ENCODE measurements at places on chromosomes 3 and 15.

- DNase-seq, result no peak
Observed at GRCh38 chr15:32718821-32719716, 1.3 kb downstream of the GREM1 start.

GRCh38 chr3:194541483-194541882 is 54.7 kb upstream of the ATP13A3 start:
- no peak for DNase-seq

GRCh38 chr3:132395126-132395525 is 22.2 kb upstream of the DNAJC13 start:
- no peak for DNase-seq

DNA sequence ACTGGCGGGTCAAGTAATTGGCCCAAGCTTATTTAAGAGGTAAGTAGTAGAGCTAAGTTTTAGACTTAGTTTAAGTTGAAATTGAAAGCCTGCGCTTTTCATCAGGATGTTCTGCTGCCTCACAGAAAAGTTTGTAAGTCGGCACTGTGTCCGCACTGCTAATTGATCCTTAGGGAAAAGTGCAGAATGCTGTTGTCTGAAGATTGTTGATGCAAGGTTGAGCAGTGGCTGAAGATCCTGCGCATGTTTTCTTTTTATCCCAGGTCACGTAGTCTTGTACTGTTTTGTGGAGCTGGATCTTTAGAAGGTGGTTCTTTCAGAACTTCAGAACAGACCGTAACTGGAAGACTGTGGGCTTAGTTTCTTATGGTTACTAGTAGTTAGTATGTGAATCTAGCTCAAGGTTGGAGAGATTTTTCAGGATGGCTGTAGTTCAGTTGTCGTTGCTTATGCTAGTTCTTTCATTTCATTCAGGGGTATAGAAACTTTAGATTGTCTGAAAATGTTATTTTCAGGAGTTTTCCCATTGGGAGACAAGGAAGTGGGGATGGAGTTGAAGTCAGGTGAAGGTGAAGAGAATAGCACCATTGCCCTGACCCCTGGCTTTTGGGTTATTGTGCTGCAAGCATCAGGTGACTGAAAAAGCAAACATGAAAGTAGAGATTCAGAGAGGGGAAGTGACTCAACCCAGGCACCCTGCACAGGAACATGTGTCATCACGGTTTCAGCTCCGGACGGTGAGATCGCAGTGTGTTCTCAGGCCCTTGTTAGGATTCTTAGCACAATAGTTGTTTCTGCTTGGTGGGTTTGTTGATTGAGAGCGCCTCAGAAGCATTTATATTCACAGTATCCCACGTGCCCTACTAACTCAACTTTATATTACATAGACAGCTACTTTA is 32.8 kb downstream of the AKAP13 start:
- peak; percentile 7 for DNase-seq

- DNase-seq, result no peak
Observed at GRCh38 chr3:59995563-59995962, 945.7 kb upstream of the CFAP20DC start.

DNA sequence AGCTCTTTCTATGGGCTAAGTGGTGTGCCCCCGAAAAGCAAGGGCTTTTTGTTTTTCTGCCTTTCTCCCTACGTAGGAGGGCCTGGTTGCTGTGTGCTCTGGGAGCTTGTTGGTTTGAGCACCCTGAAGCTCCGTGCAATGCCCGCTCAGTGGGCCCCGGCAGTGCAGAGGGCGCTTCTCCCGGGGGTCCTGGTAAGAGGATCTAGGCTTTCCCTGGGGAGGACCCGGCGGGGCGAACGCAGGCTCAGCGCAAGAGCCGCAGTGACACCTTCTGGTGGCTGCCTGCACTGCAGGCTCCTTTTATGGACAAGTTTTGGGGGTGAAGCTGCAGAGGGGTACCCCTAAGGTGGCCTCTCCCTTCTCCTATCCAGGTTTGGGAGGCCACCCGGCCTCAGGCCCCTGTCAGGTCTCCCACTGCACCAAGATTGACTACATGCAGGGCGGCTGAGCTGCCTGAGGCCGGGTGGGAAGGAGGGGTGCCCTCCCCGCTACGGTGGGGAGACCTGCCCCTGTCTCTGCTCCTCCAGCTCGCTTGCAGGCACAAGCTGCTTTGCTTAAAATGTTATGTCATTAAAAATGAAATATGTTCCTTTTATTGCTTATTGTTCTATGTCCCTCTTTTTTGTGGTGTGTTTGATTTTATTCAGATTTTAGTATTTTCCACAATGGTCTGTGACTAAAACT is 387.9 kb downstream of the GABRG3 start:
- no peak for DNase-seq

DNA sequence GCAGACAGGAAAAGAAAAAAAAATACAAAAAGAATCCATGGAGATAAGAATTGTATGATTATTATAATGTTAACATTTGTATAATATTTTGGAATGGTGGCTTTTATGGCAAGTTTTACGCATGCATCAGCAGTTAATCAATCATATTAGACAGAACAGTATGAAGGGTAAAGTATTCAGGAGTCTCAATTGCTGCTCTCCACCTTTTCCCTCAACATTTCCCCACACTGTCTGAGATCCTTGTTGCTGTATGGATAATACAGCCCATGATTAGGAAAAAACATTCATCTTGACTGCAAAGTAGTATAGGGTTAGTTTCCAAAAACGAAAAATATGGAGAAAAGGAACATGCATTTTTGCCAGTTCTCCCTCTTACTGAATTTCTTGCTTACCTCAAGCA is 755.3 kb upstream of the ARPP21 start:
- no peak for DNase-seq

DNA sequence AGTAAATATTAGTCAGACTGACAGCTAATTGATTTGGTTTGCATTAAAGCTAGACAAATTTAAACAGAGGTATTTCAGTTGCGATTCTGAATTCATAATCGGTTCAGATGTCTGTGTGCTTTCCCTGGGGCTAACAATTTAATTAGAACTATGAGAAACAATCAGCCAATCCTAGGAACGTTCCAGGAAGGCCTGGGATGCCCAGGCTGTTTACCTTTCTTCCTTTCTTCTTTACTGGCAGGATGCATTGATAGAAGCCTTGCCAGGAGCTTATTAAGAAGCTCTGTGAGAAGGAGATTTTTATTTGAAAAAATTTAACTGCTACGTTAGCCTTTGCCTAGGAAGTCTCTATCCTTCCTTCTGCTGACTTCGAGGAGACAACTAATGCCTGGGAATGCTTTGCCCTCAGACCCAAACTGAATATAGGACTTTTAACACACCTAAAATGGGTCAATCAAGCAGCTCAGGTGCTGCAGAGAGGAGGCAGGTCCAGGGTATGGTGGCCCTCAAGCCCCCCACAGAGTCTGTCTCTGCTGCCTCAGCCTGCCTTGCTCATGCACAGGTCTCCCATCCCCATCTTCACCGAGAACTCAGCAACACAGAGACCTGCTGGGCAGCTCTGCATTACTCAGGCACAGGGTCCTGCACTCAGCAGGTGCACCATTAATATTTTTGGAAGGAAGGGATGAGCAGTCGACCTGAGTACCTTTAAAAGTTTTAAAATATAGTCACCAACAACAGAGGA is 48.5 kb downstream of the PCSK6 start:
- DNase-seq, result no peak

DNA sequence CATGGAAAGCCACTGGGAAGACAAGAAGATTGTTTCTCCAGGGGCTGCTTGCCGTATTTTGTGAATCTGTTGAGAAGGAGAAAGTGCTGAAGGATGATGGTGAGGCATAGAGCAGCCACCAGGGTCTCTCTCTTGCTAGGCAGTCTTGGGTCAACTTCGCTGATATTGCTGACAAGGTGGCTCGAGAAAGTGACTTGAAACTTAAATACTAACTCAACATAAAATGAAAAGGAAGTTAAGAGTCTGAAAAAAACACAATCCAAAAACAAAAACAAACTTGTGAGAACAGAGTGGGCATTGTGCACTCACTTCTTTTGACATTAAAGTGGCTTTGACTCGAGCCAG is 90.1 kb downstream of the CHST2 start:
- no peak for DNase-seq

DNA sequence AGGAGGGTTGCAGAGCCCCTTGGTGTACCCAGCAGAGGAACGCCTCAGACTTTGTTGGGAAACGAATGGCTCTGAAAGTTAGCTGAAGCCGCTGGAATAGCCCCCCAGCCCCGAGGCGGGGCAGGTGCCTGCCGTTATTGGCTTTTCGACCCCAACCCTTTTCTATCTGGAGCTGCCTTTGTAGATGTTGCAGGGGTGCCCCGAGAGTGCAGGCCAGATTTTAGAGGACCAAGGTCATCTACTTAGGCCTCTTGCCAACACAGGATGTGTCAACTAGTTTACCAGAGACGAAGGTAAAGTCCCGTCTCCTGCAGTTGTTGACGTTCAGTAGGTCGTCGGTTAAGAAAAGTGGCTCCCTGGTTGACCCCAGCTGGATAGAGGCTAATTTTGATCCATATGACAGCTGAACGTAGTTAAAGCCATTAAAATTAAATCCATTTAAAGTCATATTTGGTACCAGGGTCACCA is 579 bp upstream of the UBE3A start:
- peak; percentile 35 for DNase-seq

DNA sequence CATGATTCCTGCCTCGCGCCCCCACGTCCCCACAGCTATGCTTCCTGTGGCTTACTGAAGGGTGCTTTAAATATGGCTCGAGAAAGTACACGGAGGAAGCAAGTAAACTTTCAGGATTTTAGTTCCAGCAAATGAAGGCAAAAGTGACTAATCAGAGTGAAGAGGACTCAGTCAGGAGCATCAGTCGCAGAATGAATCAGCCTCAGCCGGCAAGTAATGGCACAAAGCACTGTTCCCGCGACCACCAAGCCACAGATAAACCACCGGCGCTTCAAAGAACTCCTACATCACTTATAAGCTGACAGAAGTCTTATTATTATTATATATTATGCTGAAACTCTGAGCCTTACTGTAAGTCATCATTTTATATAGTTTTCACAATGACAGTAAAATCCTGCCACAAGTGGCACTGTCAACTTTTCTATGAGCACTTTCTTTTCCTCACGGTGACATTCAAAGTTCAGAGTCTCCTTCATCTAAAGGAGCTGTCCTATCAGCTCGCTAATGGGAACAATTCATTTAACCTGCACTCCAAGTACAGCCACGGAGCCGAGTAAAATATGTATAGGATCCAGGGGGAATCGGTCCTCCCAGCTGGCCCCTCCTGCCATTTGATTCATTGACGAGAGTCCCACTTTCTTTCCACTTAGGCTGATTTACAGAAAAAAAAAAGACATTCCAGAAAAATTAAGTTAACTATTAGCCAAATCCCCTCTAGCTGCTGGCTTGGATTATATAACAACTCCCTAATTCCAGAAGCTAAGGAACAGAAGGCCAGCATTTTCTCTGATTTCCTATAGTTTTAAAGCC is 217.0 kb upstream of the ICE2 start:
- DNase-seq, result no peak

- DNase-seq, result no peak
Observed at GRCh38 chr3:30521156-30521715, 85.2 kb upstream of the TGFBR2 start.

GRCh38 chr15:96225642-96226259 is 104.7 kb upstream of the NR2F2 start:
- DNase-seq, result no peak

DNA sequence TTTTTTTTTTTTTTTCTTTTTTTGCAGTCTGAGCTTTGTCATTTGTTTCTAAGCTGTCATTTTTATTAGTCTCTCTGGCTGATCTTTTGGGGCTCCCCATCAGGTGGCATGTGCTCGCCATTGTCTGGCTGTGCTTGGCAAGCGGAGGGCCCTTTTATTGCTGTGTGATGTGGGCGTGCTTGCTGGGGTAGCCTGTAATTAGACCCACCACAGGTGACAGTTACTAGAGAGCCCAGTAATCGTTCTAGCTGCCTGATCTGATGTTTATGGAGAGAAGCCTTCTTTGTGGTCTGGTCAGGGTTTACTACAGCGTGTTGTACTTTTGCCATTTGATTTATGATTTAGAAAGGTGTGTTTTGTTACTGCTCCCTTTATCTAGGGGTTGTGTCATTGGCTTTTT is 179.9 kb downstream of the MCTP2 start:
- DNase-seq, result no peak

DNA sequence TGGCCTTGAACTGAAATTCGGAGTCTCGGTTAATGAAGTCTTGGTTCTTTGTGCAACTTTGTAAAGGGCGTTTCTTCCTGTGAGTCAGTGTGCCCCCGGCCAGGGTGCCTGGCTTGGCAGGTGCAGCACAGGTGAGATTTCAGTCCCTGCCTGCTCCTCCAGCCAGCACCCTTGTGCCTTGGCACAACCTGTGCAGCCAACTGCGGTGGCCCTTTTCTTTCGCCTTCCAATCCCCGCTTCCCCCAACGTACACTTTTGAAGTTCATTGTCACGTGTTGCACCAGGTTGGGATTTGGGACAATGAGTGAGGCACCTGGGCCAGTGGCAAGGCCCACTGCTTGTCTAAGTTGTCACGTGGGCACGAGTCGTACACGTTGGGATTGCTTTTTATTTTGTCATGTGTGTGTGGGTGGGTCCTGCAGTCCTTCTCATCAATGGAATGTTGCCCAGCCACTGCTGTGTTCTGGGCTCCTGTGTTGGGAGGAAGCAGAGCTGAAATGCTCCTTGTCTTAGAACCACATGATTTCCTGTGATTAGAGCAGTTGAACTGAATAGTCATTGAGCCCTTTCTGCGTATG is 242.9 kb upstream of the BHLHE40 start:
- DNase-seq, result no peak

DNA sequence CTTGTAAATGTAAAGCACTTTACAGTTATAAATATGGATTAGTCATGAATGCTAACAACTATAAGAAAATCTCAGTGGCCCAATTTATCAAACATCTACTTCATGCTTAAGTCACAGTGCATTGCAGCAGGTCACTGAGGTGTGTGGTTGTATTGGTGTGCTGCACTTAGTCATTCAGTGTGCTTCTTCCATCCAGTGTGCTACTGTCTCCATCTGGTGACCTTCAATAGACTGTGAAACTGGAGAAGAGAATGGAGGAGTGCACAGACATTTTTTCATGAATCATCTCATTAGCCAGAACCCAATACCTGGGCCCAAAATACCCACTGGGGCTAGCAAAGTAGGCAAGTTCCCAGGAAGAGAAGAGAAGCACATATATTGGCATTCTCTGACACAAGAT is 199.6 kb downstream of the SHOX2 start:
- DNase-seq, result no peak

- DNase-seq, result peak; percentile 15
Observed at GRCh38 chr3:72492240-72492639, 356.0 kb downstream of the SHQ1 start.

DNA sequence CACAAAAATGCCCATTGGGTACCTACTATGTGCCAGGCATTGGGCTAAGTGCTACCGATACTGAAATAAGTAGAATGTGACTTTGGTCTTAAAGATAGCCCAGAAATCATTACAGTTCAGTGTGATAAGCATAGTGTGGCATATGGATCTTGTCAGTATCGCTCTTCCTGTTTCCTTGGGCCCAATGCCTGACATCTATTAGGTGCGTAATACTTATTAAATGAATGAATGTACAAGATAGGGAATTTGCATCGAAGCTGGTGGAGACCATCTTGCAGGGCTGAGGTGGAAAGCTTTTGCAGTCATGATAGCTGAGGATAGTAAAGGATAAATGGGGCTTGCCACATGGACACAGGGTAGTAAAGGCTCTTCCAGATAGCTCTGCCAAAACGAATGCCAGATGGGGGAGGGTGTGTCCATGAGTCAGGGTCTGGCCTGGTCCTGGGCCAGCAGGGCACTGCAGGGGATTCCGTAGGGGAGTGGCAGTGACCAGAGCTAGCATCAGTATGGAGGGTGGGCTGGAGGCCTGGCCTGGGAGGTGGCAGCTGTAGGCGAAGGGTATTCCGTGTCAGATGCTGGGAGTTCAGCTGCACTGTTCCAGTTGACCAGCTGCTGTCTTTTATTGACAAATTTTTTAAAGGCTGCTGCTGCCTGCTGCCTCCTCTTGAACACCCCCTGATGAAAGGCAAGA is 23.5 kb downstream of the TSEN2 start:
- no peak for DNase-seq

GRCh38 chr3:95212117-95212516 is 1149.3 kb downstream of the NSUN3 start:
- DNase-seq, result no peak

Data from G401 (cell line).